NCI-H187 treated with DMSO at 0.1 percent for 48 hours (cell line): ENCODE measurements at places on chromosomes 1 and 21.

- DNase-seq = no peak
Measured at GRCh38 chr1:235843461-235843961, 23.2 kb downstream of the LYST start.

DNA sequence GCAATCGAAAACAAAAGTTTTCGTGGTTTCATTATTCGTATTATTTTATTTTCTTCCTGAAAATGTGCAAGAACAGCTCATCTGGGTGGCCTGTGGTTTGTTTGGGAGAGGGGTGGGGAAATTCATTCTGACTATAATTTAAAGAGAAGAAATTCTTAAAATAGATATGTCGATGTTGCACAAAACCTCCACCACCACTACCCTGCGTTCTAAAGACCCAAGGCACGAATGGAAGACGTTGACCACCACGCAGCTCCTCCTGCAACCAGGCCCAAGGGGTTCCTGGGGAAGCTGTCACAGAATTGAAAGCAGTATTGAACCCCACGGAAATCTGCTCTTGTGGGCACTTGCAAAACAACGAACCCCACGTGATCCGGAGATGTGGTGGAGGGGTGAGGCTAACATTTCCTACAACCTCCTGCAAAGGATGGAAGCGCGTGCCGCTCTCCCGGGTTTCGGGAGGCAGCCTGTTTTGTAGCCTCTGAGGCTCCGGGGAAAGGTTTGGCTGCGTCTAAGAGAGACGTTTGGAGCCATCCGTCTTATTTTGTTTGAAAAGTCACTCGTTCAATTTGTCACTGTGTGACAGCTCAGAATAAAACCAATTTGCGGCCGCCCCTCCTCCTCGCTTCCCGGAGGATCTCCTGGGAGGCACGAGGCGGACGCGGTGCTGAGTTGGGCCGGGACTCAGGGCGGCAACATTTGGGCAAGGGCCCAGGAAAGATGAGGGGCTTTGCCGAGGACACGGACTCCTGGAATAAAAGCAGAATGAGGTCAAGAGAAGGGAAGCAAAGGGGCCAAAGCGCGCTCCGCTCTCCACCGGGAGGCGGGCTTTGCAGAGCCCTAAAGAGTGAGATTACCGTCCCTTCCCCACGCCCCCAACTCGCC lies 810 bp upstream of the HLX start:
- DNase-seq = no peak

- DNase-seq = no peak
Measured at GRCh38 chr1:160546942-160547341, 23.9 kb upstream of the SLAMF6 start.

DNA sequence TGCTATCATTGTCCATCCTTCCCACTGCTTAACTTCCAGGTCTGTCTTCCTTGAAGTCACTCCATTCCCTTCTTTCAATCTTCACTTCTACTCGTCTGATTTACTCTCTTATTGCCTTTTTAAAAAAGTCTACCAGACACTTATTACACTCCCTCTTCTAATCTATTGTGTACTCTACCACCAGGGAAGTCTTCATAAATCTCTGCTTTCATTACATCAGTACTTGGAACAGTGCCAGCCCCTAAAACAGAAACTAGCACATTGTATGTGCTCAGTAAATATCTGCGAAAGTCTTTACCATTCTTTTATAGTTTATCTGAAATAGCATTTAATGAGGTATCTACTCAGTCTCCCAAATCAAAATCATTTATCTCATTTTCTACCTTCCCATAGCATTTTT lies 236.4 kb downstream of the USH2A start:
- DNase-seq = no peak

DNA sequence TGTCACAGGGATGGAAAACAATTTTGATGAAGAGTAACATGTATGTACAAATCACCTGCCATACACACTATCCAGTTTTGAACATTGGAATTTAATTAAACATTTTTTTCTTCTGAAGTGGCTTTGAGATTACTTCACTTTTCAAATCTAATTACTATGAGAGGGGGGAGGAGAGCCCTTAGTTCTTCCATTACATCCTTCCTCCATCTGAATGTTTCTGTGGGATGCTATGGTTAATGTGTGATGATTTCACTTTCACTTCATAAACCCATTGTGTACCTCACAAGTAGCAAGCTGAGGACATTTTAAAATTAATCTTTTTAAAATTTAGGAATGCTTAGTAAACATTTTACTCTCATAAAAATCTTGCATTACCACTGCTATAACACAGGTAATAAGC lies 156.9 kb downstream of the RUNX1 start:
- DNase-seq = no peak

DNA sequence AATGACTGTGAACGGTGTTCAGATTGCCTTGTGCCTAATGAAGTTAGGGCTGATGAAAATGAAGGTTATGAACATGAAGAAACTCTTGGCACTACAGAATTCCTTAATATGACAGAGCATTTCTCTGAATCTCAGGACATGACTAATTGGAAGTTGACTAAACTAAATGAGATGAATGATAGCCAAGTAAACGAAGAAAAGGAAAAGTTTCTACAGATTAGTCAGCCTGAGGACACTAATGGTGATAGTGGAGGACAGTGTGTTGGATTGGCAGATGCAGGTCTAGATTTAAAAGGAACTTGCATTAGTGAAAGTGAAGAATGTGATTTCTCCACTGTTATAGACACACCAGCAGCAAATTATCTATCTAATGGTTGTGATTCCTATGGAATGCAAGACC lies 96.6 kb downstream of the ZFYVE9 start:
- no peak for DNase-seq

- peak; percentile 62 for DNase-seq
Measured at GRCh38 chr1:202189001-202189790, 4.4 kb upstream of the LGR6 start.

GRCh38 chr1:209685821-209686220 lies 10.6 kb downstream of the G0S2 start:
- no peak for DNase-seq

DNA sequence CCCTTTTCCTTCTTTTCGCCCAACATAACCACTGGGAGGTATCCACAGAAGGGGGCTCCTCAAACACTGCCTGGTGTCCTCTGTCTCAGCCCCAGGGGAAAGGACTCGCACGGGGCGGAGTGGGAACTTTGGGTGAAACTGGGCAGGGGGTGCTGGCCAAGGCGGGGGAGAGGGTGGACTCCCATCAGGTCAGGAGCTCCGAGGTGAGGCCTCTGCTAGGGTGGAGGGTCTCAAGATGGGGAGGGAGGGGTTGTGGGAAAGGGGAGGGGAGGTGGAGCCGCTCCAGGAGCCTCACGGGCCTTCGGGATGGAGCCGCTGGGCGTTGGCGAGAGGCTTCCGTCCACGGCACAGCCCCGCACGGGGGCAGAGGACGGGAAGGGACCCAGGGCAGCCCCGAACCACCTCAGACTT lies 43.2 kb upstream of the POFUT2 start:
- no peak for DNase-seq

- no peak for DNase-seq
Measured at GRCh38 chr21:25039461-25040380, 567.6 kb downstream of the MRPL39 start.

- DNase-seq = no peak
Measured at GRCh38 chr1:161071886-161072371, 2.2 kb upstream of the ARHGAP30 start.

DNA sequence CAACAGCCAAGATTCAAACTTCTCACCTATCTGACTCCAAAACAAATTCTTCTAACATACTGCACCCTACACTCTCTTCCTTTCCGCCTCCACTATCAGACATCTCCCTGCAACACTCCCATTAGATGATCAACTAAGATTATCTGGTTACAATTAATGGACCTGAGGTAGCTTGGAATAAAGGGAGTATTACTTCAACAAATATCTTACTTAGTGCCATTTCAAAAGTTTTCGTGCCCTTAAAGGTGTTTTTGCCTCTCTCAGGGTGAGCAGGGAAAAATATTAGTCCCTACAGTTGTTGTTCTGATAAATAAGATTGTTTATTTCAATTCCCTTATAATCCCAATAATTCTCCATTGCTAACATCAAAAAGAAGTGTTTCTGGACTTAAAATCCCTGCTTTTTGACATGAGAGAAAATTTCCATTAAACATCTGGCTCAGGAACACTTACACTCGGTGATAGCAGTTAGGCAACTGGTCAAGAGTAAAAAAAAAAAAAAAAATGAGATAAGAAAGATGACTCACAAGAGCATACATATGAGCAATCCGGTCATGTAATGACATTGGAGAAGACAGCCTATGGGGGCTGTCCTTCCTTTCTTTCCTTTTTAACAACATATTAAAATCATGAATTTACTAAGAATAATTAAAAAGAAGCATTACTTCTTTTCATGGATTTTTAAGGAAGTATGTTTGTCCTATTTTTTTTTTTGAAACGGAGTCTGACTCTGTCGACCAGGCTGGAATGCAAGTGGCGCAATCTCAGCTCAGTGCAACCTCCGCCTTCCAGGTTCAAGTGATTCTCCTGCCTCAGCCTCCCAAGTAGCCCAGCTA lies 7.6 kb downstream of the RSBN1 start:
- DNase-seq = no peak

- DNase-seq = no peak
Measured at GRCh38 chr1:157310401-157310800, 172.2 kb upstream of the ETV3 start.

DNA sequence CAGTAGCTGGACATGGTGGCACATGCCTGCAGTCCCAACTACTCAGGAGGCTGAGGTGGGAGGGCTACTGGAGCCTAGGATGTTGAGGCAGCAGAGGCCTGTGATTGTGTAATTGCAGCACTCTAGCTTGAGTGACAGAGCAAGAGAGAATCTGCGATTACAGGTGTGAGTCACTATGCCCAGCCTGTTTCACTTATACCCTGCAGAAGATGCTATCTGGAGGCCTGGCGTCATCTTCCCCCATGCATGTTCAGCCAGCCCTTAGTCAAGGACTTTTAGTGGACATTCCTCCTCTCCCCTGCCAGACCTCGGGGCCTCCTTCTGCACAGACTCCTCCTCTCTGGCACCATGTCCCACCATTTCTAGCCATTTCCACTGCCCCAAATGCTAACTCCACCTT lies 36.3 kb upstream of the RCC2 start:
- no peak for DNase-seq

DNA sequence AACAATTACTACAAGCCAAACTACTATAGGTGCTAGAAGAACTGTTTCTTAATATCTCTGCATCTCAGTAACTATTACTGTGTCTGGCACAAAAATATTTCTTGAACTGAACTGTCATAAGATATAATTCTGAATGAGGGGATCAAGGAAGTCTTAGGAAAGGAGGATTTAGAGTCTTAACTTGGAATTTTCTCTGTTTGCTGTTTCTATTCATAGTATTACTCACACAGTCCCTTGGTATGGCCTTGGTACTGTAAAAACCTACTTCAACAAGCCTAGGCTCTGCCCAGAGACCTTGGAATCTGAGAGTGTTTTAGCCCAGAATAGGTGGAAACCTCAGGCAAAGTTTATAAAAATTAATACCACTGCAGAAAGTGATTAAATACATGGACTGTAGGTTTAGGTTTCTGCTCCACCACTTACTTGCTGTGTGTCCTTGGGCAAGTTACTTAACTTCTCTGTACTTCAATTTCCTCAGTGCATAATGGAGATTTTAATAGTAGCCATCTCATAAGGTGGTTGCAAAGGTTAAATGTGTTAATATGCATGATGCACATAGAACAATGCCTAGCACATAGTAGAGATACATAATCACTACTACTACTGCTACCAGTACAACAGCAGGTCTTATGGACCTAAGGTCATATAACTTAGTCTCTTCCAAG lies 87.4 kb upstream of the NFIA start:
- no peak for DNase-seq

GRCh38 chr1:195568389-195568788 lies 1039.9 kb downstream of the KCNT2 start:
- DNase-seq = no peak

- DNase-seq = no peak
Measured at GRCh38 chr1:77636864-77637263, 45.6 kb downstream of the ZZZ3 start.

DNA sequence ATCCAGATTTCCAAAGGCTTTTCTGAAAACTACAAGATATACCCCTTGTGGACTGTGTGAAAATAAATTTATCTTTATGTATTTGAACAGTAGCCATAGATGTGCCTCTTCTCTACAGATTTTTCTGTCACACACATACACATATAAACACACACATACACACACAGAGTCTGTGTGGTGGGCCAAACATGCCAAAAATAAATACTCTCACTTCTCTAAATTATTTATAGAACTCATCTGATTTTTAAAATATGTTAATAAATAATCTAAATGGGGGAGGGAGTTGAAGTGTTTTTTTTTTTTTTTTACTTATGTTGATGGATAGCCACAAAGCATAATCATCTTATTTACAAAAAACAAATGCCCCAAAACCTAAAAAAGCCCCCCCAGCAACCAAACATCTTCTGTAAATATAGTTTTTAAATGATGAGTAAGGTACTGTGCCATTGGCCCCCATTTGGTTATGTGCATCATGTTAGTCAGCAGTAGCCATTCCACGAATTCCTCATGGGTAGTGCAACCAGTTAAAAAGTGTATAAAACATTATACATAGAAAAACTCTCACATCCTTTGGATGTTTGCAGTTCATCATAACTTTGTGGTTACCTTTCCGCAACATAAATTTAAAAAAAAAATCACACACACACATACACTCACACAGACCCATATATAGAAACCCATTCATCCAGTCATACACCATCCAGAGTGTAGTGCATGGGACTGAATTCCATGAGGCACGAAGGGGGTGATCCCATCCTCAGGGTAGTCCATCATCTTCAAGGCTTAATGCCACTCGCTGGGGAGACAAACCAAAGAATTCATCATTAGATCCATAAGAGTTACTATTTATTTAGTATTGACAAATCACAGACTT lies 8.2 kb upstream of the MAGOH start:
- no peak for DNase-seq

DNA sequence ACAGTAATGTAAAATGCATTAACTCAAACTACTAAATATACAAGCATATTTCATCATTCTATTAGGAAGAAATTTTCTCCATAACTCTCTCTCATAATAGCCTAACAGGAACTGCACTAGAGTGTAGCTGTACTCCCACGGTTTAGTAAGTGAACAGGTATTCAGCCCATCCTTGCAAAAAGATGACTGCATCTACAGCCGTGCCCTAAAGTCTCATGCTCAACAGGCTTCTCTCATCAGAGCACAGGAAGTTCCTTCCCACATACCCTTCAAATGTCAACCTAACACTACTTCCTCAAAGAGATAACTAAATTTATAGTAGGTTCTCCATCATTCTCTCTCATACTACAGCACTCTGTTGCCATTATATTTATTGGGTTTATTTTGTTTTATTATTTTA lies 251.6 kb downstream of the AKT3 start:
- no peak for DNase-seq

DNA sequence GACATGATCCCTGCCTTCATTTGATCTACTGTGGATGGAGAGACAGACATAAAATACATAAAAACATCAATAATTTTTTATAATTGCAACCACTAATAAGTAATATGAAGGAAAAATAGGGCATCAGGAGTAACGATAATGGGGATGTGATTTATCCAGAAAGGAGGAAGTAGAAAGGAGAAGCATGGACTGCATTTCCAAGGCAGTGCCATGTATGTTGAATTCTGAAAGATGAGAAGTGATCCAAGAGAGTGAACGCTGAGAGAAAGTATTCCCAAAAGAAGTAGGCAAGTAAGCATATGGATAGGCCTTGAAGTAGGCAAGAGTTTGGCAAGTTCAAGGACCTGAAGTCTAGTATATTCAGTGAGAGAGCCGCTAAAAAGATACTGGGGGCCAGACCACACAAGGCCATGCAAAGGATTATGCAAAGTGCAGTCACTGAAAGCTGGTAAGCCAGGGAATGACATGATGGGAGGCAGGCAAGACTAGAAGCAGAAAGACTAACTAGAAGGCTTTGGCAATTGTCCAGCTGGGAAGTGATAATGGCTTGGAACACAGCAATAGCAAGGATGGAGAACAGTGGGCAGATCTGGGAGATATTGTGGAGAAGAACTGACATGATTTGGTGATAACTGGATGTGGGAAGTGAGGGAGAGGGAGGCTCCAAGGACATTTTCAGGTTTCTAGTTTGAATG lies 85.9 kb downstream of the TM2D1 start:
- DNase-seq = no peak
